Nasal cavity respiratory epithelium epithelial cell of viscerocranial mucosa (primary cell): ENCODE measurements at places on chromosomes 12 and 14. TPM values are rescaled to one million over a fixed set of nuclear protein-coding genes. Genes with fewer than 3 reads are reported as not detected.

Gene DIP2B
- 26.7 and 71.0 TPM in 2 replicates for total RNA-seq

Gene NID2
- total RNA-seq, result under 0.01 and 0.07 TPM in 2 replicates

Gene PLA2G1B
- total RNA-seq, result not detected in 2 replicates

Gene COQ6
- 13.5 and 15.4 TPM in 2 replicates for total RNA-seq

Gene TBX3
- 0.21 and 2.4 TPM in 2 replicates for total RNA-seq

Gene STAT2
- total RNA-seq, result 56.0 and 105 TPM in 2 replicates

Gene PAX9
- total RNA-seq, result 2.7 and 8.6 TPM in 2 replicates

Gene CNTN1
- 0.21 and 1.0 TPM in 2 replicates for total RNA-seq

Gene TSPAN19
- not detected in 2 replicates for total RNA-seq

Gene ST8SIA1
- total RNA-seq, result 0.34 and 0.64 TPM in 2 replicates

Gene KRT75
- total RNA-seq, result 0.78 and 5.1 TPM in 2 replicates

Gene PABPN1
- total RNA-seq, result 81.3 and 91.4 TPM in 2 replicates

Gene GUCY2C
- under 0.01 TPM in 1 of 2 replicates, not detected in the other for total RNA-seq

Gene JPH4
- total RNA-seq, result not detected in 2 replicates

Gene PTHLH
- 43.7 and 276 TPM in 2 replicates for total RNA-seq

Gene MUCL1
- total RNA-seq, result not detected in 2 replicates

Gene STXBP6
- total RNA-seq, result under 0.01 TPM in 1 of 2 replicates, not detected in the other

Gene RPL36AL
- total RNA-seq, result 286 and 384 TPM in 2 replicates

Gene KCNK10
- total RNA-seq, result under 0.01 TPM in 2 replicates

Gene ASCL4
- total RNA-seq, result not detected in 2 replicates

Gene CACNA2D4
- total RNA-seq, result under 0.01 and 0.07 TPM in 2 replicates

Gene AICDA
- total RNA-seq, result not detected in 2 replicates

Gene AGAP2
- under 0.01 and 0.07 TPM in 2 replicates for total RNA-seq

Gene CRACR2A
- 0.34 and 5.8 TPM in 2 replicates for total RNA-seq

Gene B3GNT4
- 0.68 and 5.6 TPM in 2 replicates for total RNA-seq

Gene EML1
- total RNA-seq, result 2.4 and 5.5 TPM in 2 replicates

Gene EMP1
- total RNA-seq, result 11.6 and 31.9 TPM in 2 replicates

Gene NRXN3
- under 0.01 and 0.07 TPM in 2 replicates for total RNA-seq

Gene KRT85
- total RNA-seq, result not detected in 2 replicates

Gene BHLHE41
- total RNA-seq, result under 0.01 and 1.1 TPM in 2 replicates

Gene FKBP11
- 6.2 and 20.5 TPM in 2 replicates for total RNA-seq
